ENCODE measurements at places on chromosomes 7 and 10. TPM values are rescaled to one million over a fixed set of nuclear protein-coding genes. Genes with fewer than 3 reads are reported as not detected.
A peak's percentile ranks its signal among the peaks of the same experiment; 100 is the strongest.

DNA sequence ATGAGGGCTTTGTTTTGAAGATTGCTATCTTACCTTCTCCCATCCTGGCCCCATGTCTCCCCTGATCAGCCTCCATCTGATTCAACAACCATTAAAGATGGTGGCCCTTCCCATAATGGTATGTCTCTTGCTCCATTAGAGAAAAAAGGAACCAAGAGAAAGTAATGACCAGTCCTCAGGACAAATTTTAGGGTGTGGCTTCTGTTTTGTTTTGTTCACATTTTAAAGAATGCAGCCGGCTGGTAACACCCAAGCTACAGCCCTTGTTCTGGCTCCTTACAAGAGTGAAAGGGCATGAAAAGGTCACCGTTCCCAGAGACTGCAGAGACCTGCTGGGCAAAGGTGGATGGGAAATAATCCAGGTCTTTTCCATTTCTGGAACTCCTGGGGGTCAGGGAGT is 287.9 kb upstream of the NEBL start:
- no peak for DNase-seq

GRCh38 chr7:22481726-22482125 is 18.3 kb downstream of the STEAP1B start:
- DNase-seq: no peak

GRCh38 chr7:79837915-79838314 is 296.7 kb upstream of the GNAI1 start:
- DNase-seq: no peak

DNA sequence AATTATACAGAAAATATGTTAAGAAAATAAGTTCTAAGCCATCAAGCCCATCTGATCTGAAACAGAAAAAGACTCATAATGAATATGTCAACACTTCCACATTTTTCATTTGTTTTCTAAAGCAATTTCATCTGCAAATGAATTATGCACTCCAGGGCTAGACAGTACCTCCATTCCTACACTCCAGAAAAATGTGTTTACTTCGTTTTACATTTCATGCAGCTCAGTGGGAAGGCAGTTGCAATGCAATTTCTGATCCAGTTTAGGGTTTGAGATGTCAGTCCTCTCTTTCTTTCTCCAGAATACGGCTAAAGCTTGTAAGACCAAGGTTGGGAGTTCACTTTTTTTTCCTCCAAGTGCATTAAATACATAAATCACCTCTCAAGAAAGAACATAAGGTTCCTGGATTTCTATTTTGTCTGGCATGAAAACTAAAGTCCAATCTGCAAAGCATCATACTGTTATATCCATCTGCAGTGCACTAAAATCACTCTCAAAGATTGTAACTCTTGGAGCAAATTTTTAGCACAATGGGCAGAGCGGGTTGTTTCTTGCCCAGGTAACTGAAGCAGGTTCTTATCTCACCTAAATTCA is 348.8 kb upstream of the C7orf33 start:
- DNase-seq: no peak

DNA sequence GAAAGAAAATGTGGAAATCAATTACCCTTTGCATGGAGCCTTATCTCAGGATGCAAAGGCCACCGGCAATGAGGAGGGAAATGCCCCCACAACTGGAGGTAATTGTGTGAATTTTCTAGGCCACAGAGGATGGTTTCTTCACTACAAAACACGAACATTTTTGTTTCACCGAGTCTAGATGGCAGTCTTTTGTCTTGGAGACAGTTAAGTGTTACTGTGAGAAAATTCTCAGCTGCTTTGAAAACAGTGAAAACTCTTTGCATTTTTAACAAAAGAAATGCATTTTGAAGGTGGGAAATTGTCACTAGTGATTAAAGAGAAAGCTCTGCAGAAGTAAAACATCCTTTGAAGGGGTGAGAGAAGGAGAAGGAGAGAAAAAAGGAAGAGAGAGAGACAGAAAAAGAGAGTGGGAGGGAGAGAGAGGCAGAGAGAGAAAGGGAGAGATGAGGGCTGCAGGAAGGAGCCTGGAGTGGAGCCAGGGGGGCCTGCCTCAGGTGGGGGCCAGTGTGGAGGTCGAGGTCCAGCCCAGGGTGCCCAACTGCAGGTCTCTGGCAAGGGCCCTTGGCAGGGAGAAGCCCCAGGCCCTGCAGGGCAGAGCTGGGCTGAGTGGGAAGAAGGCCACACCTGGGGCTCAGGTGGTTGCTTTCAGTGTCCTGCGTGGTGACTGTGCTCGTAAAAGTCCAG is 261.4 kb downstream of the ADARB2 start:
- no peak for DNase-seq

- peak; percentile 73 for DNase-seq
These were observed at the start of gene LIMK1 for GRCh38 chr7:74083117-74083876. Gene LIMK1 (plus strand): TSS chr7:74083804. CDS start chr7:74083991, 187 bp downstream.

DNA sequence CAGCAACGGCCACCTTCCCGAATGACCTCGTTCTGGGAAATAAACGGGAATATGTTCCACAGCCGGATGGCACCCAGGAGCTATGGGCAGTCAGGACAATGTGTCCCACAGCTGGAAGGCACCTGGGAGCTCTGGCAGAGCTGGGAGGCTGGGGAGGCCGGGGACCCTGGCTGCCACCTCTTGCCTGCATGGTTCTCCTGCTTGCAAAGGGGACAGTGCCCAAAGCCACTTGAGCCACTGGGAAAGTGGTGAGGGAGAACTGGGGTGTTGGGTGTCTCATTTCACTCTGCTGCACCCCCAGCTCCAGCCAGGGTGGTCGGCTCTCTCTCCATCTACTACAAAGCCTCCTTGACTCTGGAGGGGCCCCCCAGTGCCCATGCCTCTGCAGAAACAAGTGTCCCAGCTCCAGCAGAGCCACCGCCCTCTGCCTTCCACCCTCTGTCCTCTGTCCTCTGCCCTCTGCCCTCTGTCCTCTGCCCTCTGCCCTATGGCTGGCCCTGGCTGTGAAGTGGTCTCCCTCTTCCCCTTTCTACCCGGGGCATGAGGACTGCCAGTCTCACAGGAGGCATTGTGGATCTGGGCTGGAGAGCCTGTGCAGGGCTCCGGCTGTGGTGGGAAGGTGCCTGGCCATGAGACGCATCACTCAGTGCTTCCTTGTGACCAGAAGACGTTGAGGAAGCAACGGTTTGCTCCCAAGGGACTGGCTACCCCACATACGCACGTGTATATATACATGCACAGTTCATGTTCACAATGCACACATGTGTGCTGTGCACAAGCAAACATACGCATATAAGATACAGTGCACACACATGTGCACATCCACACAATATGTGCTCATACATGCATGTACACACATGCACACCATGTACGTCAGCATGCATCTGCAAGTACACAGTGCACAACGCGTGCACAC is 21.5 kb upstream of the INPP5A start:
- peak; percentile 36 for DNase-seq

- no peak for DNase-seq
These were observed 3.2 kb downstream of the WDR11 start for GRCh38 chr10:120854388-120854787.

- peak; percentile 75 for DNase-seq
These were observed 16.1 kb downstream of the MYOF start for GRCh38 chr10:93465806-93466675.

- peak; percentile 42 for DNase-seq
These were observed 244.8 kb downstream of the KCNMA1 start for GRCh38 chr10:77392851-77393250.

DNA sequence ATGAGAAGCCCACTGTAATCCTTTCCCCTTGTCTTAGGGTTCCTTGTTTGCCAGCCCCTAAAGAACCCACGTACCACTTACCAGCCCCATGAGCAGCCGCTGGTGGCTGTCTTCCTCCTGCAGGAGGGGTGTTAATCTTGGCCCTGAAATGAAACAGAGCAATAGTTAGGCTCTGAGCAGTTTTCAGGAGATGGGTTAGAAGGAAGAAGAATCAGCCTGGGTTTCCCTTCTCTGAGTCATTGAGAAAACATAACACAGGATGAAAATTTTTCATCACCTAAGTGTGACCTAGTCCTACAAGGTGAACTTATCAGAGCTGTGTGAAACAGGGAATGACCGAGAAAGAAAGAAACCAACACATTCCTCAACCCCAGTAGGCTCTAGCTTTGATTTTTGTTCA is 90.0 kb downstream of the GSAP start:
- no peak for DNase-seq

DNA sequence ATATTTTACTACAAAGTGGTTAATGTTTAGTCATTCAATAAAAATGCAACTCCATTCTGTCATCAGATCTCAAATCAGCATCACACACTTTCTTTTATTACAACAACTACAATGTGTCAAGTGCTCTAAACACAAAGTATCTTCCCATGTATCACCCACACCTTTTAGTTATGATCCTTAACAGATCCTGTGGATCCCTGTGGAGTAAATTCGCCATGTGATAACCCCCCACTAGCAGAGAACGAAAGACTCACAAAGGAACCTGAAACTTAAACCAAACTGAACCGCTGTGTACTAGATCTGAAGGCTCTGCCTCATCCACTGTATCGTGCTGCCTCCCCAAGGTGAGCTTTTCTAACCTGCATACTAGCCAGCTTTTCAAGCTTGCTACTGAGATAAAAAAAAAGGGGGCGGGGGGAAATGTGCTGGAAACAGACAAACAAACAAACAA is 1.7 kb downstream of the DPY19L1 start:
- no peak for DNase-seq

GRCh38 chr7:125089171-125089570 is 159.5 kb upstream of the POT1 start:
- no peak for DNase-seq

GRCh38 chr7:137120690-137121089 is 222.8 kb downstream of the PTN start:
- DNase-seq: no peak

DNA sequence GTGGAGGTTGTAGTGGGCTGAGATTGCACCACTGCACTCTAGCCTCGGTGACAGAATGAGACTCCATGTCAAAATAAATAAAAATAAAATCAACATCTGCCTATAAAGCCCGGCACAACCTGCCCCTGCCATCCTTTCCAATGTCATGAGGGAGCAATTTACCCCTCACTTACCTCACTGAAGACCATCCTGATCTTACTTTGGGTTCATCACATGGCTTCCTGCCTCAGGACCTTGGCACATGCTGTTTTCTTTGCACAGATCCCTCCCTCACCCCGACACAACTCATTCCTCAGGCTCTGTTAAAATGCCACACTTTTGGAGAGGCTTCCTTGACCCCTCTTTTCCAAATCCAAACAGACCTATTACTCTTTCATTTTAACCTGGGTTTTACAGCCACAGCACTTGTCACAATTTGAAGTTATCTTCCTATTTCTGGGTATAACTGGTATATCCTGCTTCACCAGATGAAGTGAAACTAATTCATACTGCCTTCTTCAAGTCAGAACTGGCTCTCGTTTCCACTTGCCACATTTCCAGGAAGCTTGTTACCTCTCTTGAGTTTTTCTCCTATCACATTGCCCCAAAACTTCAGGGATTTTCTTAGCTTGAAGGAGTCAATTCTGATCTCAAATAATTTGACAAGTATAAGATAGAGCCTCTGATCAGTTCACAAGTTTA is 69.3 kb upstream of the PARD3 start:
- DNase-seq: no peak

DNA sequence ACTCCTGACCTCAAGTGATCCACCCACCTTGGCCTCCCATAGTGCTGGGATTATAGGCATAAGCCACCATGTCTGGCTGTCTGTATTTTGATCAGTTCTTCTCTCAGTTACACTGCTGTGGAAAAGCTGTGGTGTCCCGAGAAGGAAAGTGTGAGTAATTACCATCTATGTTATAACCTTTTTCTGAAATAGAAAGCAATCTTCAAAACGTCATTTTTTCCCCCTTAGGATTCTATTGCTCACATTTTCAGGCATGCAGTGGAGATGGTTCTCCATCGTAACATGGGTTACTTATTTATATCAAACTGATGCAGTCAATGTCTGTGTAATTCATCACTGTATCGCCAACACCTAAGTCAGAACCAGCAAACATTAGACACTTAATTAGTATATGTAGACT is 103.5 kb upstream of the FAM3C start:
- DNase-seq: no peak

GRCh38 chr7:34497153-34497777 is 160.8 kb upstream of the NPSR1 start:
- no peak for DNase-seq

GRCh38 chr7:106813705-106814305 is 51.3 kb upstream of the PIK3CG start:
- no peak for DNase-seq

DNA sequence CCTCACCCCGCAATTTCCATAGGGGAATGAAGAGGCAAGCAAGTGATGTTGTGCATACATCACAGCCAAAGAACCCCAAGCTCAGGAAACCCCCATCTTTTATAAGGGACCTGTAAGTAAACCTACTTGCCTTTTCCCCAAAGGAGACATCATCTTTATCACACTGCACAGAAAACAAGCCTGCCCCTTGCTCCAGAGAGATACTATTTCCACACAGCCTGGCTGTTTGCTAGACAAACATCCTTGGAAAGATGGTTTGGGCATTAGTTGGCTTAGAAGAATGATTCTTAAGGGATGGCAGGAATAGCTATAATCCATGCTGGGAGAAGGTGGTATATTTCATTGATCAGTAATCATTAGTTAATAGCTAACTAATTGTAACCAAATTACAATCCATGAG is 123.7 kb upstream of the SEC61G start:
- no peak for DNase-seq

DNA sequence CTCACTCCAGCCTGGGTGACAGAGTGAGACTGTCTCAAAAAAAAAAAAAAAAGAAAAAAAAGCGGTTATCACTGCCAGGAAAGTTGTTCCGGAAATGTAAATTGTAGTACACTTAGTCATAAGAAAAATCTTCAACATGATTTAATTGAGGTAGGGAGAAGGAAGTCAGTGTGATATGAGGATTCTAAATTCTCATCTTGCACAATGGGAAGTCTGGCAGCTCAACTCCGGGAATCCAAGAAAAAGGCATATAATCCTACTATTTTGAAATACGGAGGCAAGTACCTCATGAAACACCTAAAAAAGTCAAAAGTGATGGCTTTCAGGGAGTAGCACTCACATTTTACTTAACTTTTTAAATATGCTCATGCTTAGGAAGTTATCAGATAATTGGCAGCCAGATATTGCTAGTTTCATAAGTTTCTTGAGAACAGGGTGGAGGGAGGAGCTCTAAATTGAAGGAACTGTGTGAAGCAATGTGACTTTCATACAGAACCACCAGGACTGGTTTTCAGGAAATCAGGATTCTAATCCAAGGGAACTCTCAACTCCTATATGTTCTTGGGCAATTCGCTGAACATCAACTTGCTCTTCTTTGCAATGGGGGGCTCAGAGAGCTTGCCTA is 2.7 kb upstream of the C7orf25 start:
- no peak for DNase-seq

- peak; percentile 2 for DNase-seq
These were observed 51.0 kb downstream of the CFAP46 start for GRCh38 chr10:132891368-132891767.

PILRA gene
- total RNA-seq: 9.6 TPM

FOXI2 gene
- total RNA-seq: 1.3 TPM

CDK5 gene
- 0.51 TPM for total RNA-seq

CPN1 gene
- total RNA-seq: not detected

LIPF gene
- total RNA-seq: 0.88 TPM

EPC1 gene
- total RNA-seq: 36.6 TPM

ARHGAP22 gene
- 3.0 TPM for total RNA-seq
